ENCODE measurements at places on chromosomes 2 and 18.

GRCh38 chr2:38866773-38867443, 8.8 kb downstream of the DHX57 start:
- DNase-seq, result no peak

- DNase-seq, result peak; percentile 90
Measured at GRCh38 chr2:236862961-236863728, 222.5 kb upstream of the COPS8 start.

GRCh38 chr2:3709225-3709624, 5.8 kb downstream of the DCDC2C start:
- DNase-seq, result no peak

GRCh38 chr2:60634438-60634837, 81.0 kb upstream of the BCL11A start:
- no peak for DNase-seq

GRCh38 chr2:10680957-10681356, 8.8 kb downstream of the NOL10 start:
- DNase-seq, result no peak

DNA sequence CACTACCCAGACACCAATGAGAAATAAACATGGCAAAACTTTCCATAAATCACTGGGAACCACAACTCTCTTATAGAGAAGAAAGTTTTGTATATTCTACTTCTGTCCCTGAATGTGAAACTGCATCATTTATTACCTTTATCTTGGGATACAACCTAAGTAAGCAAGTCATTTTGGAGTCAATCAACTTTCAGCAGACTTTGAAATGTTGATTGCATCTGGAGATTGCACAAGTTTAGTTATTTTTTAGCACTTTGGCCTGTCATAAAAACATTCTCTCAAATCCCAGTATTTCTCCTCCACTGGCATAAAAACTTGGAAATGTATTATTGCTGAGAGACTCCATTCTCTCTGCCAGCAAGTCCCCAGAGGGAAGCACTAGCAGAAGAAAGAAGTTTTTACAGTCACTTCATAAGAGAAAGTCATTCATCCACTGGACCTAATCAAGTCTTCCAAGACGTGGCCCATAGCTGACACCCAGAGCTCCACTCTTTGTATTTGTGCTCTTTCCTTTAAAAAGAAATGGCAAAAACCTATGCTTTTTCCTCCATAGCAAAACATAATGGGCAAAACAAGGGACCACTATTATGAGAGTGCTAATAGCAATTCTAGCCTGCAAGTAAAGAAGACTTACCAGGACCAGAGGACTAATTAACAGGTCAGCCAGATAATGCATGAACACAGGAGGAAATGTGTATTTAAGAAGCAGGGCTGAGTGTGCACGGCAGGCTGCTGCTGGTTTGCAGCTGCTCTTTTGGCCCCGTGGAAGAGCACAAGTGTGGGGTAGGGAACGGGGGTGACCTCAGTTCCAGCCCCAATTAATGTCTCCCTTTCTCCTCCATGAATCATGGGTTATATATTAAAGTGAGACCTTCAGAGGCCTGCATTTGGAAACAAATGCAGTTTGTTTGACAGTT, 171.5 kb downstream of the INO80D start:
- DNase-seq, result no peak

DNA sequence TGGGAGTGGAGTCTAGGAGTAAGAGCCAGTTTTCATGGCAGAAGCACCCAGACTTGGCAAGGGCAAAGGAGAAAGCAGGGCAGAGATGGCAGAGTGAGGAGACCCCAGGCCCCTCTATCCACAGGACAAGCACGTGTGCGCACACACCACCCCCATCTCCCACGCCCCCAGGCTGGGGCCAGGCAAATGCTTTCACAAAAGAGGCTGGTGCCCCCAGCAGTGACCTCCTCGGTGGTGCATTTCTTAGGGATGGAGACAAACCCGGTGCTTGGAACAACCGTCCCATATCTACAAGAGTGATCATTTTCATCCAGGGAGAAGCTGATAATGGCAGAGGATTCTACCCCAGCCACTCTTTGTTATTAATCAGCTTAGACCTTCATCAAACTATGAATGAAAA, 62.0 kb downstream of the KCNF1 start:
- no peak for DNase-seq

DNA sequence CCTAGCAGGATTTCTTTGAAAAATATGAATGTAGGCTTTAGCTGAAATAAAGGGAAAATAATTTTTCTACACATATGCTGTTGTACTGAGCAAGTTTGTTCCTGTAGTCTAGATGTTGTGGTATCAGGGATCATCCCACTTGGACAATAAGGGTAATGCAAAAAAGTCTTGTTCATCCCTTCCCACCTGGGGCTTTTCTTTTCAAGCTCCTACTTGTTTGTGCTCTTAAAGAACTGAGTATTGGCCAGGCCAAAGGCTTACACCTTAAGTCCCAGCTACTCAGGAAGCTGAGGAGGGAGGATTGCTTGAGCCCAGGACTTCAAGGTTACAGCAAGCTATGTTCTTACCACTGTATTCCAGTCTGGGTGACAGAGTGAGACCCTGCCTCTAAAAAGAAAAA, 35.5 kb downstream of the ZC3H6 start:
- no peak for DNase-seq

GRCh38 chr2:15677141-15677843, 85.6 kb downstream of the DDX1 start:
- DNase-seq, result no peak

- DNase-seq, result peak; percentile 16
Measured at GRCh38 chr2:30611583-30611982, 164.5 kb downstream of the LCLAT1 start.

GRCh38 chr2:37201208-37201607, 4.9 kb downstream of the CEBPZOS start:
- no peak for DNase-seq

- DNase-seq, result no peak
Measured at GRCh38 chr2:211854832-211855231, 683.8 kb downstream of the ERBB4 start.

DNA sequence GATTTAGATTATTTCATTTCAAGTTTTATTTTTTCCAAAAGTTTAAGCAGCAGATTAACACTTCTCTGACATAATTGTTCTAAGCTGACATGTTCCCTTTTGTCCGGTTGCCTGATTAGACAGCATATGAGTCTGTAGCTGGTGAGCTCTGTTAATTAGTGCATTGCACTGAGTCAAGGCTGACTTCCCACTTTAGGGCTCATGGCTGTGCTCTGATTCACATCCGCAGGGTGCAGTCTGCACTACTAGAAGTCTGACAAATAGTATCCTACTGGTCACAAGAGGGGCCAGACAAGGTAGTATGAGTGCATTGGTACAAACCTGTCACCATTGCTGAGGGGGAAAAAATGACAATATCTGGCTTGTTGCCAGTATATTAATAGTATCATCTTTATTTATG, 443.9 kb upstream of the ZNF804A start:
- DNase-seq, result no peak

DNA sequence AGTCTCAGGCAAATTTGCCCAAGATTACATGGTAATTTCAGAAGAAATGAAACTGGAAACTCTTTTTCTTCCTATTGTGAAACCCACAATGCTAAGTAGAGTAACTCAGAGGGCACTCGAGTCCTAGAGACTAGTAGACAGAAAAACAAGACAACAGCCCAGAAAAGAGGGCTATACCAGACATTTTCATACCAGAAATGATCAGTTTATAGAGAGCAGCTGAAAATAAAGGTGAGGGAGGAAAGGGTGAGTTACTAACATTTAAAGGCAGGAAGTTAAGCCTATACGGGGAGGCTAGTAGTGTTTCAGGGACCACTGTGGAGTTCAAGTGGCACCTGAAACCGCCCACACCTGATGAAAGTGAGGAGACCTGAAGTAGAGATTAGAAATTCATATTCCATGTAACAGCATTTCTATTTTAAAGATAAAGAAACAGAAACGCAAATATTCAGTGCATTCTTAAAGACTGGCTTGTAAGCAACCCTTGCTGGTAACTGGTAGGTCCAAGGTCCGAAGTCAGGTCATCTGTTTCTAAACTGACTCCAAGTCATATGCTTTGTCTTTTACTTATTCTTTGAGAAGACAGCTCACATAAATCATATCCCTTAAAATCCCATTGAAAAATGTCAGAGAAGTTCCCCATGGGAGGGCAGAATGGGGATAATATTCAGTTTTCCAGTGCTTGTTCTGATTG, 145.1 kb upstream of the ITGB6 start:
- no peak for DNase-seq

DNA sequence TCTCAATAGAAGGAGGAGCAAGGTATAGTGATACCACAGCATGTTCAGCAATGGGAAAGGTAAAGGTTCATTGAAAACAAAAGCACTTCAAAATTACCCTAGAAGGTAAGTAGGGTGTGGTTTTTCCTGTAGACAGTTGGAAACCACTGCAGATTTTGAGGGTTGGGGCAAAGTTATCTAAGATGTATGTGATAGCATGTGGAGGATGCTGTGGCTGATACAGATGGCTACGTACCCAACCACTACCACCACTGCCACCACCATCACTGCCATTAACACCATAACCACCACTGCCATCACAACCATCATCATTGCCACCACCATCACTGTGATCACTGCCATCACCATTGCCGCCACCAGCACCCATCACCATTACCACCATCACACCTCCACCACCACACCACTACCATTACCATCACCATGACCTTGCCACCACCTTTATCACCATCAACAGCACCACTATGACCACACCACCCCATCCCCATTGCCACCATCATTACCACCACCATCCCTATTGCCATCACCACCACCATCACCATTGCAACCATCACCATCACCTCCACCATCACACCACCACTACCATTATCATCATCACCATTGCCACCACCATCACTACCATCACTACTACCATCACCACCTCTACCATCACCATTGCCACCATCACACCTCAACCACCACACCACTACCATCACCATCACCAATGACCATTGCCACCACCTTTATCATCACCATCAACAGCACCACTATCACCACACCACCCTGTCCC, 3.7 kb downstream of the TMSB10 start:
- DNase-seq, result no peak

- DNase-seq, result no peak
Measured at GRCh38 chr2:200356321-200356720, 49.8 kb downstream of the SPATS2L start.

All from BJ (cell line).